Occipital lobe (tissue), 3 donors: ENCODE measurements at places on chromosomes 5 and 9. TPM values are rescaled to one million over a fixed set of nuclear protein-coding genes. Genes with fewer than 3 reads are reported as not detected.

The TLE1 gene
- total RNA-seq: 49.4 TPM

The SPINK5 gene
- total RNA-seq: not detected

The DOLK gene
- 14.7 TPM for total RNA-seq

The HRH2 gene
- 6.9 TPM for total RNA-seq

The CEP120 gene
- total RNA-seq: 42.0 TPM

The PAEP gene
- not detected for total RNA-seq

The PCDHB10 gene
- 13.1 TPM for total RNA-seq

The MAMDC2 gene
- total RNA-seq: 3.0 TPM

The ERMP1 gene
- total RNA-seq: 18.2 TPM

The SLC1A3 gene
- 243 TPM for total RNA-seq

The CATSPER3 gene
- total RNA-seq: 1.2 TPM

The CDH12 gene
- 38.4 TPM for total RNA-seq

The POLR3G gene
- 4.5 TPM for total RNA-seq

The GLDC gene
- 10.0 TPM for total RNA-seq

The FRMD3 gene
- 68.8 TPM for total RNA-seq

The ABLIM3 gene
- total RNA-seq: 5.8 TPM

The KDM4C gene
- total RNA-seq: 57.4 TPM

The MYMK gene
- not detected for total RNA-seq

The SVEP1 gene
- total RNA-seq: 5.3 TPM

The HIGD2A gene
- total RNA-seq: 26.4 TPM

The AMACR gene
- 10.6 TPM for total RNA-seq

The SMIM15 gene
- total RNA-seq: 36.8 TPM

The PCDHA9 gene
- total RNA-seq: 18.6 TPM

The TNFSF15 gene
- total RNA-seq: 0.16 TPM

The ADAMTS19 gene
- total RNA-seq: 4.2 TPM

The LECT2 gene
- total RNA-seq: not detected

The ANKS6 gene
- total RNA-seq: 3.9 TPM

The BHMT2 gene
- total RNA-seq: 0.62 TPM

The STC2 gene
- 0.31 TPM for total RNA-seq

The EIF4EBP3 gene
- total RNA-seq: not detected

The SLC36A2 gene
- total RNA-seq: not detected

The CMYA5 gene
- 1.2 TPM for total RNA-seq

The TAF11L12 gene
- total RNA-seq: not detected

The TAL2 gene
- 3.0 TPM for total RNA-seq

The TMEM252 gene
- not detected for total RNA-seq

The NTRK2 gene
- 266 TPM for total RNA-seq

The PCDHB11 gene
- 10.5 TPM for total RNA-seq

The CYLC2 gene
- not detected for total RNA-seq

The OR2S2 gene
- not detected for total RNA-seq
